ENCODE measurements at places on chromosomes 4 and X.

DNA sequence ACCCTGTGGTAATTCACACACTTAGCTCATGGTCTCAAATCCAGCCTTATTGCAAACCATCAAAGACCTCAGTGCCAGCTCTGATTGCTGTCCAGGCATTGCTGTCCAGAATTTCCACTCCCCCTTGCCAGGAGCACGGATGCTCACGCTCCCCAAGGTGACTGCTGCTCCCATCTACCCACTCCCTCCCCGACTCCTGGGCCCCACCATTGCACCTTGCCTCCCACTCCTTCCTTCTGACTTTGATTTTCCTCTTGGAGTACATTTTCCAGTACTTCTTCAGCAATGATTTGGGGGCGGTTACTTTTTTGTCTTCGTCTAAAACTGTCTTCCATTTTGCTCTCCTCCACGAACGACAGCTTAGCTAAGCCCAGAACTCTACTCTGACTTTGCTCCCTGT, 11.5 kb downstream of the ZFYVE28 start:
- no peak for DNase-seq

GRCh38 chrX:53223955-53224859, 800 bp downstream of the KDM5C start:
- DNase-seq: no peak

GRCh38 chr4:118877797-118878196, 10.9 kb upstream of the SYNPO2 start:
- DNase-seq: no peak

DNA sequence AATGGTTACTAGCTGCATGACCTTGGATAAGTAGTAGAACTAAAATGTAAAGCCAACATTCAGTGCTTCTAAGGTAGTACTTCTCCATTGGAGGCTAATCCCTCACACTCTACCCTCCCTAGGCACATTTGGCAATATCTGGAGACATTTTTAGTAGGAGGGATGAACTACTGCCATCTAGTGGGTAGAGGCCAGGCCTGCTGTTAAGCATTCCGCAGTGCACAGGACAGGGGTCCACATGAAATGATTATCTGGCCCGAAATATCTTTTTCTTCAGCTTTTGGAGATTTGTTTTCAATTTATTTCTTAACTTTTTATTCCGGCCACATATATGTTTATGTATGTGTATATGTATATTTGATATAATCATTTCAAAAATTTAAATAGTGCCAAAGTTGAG, 36.0 kb upstream of the SPANXC start:
- DNase-seq: no peak

DNA sequence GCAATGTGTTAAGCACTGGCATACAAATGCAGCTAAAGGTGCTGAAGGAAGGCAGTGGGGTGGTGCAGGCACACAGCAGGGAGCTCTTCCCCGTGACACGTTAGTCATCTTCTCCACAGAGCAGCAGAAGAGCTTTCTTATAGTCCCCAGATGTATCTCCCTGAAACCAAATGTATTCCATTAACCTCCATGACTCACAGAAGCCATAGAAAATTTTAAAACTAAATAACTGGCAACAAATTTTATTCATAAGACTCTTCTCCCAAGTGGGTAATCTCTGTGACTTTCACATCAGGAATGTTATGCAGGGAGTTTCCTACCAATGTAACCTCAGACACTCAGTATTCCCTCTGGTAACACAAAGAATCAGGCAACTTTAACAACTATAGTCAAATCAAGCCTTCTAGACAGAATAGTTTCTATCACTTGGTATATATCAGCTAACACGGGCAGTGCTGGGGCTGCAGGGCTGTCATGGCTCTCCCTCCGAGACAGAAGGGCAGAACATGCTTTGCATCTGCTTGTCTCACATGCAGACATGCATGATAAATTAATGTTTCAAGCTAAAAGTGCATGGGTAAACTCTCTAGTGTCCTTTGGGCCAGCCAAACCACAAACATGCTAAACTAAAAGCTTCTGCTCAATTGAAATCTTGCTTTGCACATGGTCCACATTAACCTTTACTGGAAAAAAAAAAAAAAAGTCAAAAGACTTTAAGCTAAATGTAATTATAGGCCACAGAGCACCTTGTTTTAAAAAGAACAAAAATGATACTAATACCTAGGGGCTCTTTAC, 28.2 kb downstream of the ANXA5 start:
- no peak for DNase-seq

DNA sequence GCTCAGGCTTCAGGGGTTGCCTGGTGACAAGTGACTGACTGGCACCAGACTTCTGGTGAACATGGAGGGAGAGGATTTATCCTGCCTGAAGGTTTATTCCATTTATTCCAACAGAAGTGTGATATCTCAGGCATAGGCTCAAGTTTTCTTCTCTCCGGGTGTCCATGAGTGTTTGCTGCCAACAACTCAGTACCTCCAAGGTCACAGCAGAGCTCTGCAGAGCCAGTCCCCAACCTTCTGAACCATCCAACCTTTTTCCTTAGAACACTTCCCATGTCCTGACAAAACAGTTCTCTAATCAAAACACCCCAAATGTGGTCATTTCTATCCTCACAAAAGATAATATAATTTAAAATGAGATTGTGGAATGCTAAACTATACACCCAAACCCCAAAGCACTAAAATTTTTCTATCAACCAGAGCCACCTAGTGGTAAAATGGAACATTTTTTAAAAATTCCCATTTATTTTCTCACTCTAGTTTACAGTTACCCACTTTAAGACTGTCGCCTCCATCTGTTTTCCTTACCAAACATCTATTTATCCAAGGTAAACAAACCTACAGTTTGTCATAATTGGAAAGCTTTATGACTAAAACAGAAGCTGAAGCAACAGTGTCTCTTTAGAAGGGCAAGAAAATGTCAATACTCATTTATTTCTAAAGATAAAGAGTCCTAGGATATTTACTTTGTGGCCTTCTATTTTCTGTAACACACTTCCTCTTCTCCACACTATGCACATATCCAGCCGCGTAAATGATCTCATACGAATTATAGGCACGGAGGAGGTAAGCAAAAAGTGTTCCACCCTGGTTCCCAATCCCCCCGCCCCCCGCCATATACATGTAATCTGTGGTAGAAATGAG, 39.5 kb downstream of the TMEM154 start:
- DNase-seq: no peak

GRCh38 chr4:98625920-98626319, 32.5 kb downstream of the TSPAN5 start:
- DNase-seq: no peak

DNA sequence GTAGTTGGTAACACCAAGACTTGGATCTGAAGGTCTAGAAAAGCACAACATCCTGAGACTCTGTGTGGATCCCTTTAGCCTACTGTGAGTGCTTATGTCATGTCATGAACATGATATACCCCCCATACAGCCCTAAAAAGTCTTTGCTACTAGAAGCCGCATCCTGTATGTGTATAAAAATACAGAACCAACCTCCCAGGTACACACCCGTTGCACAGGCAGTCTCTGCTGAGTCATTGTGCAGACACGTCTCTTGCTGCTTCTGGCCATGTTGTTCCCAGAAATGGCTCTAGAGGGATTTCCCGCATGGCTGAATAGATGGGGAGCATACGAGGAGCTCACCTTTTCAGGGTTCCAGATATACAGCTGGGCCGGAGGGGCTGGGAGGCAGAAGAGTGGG, 93.3 kb downstream of the MAMLD1 start:
- DNase-seq: no peak

DNA sequence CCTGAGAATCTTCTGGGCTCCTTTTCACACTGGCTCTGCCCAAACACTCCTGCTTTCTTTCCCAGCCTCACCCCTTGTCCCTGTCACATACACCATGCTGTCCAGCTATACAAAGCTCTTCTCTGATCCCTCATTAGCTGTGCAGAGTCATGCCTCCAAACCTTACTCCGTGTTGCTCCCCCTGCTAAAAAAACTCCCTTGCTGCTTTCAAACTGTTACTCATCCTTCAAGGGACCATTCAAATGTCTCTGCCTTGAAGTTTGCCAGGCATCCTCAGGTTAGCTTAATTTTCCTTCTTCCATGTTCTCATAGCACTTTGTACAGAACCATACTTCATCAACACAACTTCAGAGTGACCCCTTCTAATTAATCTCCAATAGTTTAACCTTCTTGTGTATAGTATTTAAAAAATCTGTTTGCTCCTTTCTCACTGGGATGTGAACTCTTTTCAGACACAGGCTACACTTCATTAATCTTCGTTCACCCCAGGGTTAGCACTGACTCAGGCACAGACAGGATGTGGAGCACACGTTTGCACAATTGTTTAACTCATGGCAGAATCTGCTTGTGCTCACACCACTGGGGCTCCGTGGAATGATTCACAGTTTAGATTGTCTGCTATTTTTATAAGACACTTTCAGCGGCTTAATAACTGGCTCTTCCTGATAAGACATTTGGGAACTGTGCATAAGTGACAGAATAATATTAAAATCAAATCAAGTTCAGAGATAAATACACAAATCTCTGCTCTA, 21.4 kb upstream of the SEL1L3 start:
- DNase-seq: no peak
